ENCODE measurements at places on chromosomes 3 and 15.

DNA sequence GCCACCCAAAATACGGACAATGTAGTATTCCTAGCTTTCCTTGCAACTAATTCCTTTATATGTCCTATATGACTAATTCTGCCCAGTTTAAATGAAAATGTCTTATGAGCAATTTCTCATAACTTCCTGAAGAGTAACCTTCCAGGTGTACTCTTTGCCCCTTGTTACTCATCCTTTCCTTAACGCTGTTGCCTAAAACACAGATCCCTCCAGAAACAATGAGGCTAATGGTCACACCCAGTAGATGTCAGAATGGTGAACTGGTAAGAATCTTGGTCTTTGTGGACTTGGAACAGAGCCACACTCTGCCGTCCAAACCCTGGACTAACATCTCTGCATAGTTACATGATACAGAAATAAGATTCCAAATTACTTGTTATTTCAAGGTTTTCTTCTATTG, 497.9 kb downstream of the IGSF11 start:
- no peak for DNase-seq

DNA sequence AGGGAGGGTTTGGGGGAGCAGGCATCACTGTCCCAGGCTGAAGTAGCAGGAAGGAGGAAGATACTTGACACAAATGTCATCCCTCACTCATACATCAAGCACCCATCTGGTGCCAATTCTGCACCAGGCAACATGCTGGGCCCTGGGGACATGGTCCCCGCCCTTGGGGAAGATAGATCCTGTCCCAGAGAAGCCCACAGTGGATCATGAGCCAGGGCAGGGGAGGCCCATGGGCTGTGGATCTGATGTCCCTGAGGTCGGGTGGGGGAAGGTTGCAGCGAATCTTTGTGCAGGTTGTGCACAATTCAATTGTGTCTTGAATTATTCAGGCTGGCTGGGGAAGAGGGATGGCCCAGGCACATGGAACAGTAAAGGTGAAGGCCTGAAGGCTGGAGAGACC, 6.4 kb upstream of the CCDC33 start:
- no peak for DNase-seq

DNA sequence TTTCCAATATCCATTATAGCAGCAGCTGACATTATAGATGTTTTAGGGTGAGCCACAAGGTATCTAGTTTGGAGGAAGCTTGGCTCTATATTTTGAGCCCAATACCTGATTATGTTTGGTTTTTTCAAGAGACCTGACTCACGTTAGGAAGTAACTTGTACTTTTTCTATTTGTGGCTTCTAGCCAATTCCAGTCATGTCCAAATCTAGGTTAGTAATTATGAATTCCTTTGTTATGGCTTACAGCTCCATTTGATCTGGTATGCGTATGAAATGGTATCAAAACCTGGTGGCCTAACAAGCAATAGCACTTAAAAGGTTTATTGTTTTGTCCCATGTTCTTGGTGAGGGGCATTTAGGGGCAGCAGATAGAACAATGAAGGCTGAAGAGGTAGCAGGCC, 115.9 kb downstream of the TOP2B start:
- DNase-seq: no peak

- no peak for DNase-seq
Measured at GRCh38 chr15:31523027-31523654, 196.5 kb downstream of the KLF13 start.

GRCh38 chr3:47299381-47300318, 16.9 kb downstream of the KLHL18 start:
- no peak for DNase-seq

- DNase-seq: no peak
Measured at GRCh38 chr3:157333551-157333991, 103.1 kb upstream of the PTX3 start.

DNA sequence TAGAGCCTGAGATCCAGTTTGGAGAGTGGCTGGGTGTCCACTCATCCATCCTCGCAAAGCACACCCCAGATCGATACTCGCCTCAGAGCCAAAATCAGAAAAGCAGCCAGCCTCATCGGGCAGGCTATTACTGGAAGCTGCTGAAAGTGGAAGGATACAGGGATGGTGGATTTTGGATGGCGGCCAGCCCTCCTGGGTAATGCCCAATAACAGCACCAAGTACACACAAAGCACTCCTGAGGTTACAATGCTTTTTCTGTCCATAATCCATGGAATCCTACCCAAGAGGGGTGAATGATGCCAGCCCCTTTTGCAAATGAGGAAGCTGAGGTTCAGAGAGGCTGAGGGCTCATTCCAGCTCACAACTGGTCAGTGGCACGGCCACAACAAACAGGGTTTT, 93.1 kb upstream of the SLC6A11 start:
- DNase-seq: no peak

DNA sequence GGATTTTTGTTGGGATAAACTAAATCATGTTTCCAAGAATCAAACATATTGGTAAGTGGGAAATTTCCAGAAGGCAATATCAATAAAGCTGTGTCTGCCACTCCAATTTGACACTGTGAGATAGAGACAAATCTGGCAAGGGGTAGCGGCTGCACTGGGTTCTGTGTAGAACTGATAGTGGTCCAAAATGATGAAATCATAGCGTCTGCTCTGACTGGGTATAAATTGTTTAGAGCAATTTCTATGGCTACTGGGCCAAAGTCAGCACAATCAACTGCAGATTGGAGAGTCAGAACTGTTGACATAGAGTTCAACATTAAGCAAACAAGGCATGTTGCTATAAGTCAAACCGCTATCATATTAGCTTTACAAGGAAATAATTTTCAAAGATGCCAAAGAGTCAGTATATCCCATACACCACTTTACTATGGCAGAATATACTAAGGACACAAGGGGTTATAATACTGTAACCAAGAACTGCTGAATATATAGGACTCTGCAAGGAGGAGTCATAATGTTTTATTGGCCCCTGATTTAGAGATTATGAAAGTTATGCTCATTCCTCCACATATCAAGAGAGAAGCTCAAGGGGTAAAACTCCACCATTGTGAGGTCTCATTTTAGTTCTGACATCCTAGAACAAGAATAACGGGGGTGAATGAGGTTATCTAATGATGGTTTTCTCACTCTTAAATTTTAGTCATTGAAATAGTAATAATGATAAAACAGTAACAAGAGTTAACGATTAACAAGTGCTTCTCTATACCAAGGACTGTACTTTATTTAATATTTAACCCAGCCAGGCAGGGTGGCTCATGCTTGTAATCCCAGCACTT, 309.7 kb upstream of the GADL1 start:
- DNase-seq: no peak

DNA sequence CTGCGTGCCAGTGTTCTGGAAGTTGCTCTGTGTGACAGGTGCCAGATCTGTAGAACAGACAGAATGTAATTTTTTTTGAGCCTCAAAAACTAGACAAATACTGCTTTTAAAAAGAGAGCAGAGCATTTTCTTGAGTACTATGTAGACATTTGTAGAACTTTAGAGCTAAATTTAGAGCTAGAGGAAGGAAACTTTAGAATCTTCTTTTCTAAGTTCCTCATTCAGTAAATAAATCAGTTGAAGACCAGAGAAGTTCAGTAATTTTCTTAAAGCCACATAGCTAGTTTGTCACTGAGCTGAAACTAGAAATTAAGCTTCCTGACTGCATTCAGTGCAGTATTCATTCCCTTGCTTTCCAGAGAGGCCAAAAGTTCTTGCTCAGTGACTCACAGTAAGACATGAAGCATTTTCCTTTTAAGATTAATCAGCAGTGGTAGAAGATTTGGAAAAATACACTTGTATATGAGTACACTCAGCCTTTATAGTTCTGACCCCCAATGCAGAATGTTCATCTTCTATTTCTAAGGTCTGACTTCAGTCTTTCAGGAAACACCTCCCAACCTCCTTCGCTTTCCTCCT, 83.6 kb upstream of the TSEN2 start:
- DNase-seq: no peak

- no peak for DNase-seq
Measured at GRCh38 chr3:108065096-108065495, 25.7 kb downstream of the CD47 start.

Measured in CD8-positive, alpha-beta T cell (primary cell).